Brain pericyte (primary cell): ENCODE measurements at places on chromosomes 1 and 21.

GRCh38 chr1:39170731-39171667 lies 33.5 kb upstream of the MACF1 start:
- no peak for DNase-seq

DNA sequence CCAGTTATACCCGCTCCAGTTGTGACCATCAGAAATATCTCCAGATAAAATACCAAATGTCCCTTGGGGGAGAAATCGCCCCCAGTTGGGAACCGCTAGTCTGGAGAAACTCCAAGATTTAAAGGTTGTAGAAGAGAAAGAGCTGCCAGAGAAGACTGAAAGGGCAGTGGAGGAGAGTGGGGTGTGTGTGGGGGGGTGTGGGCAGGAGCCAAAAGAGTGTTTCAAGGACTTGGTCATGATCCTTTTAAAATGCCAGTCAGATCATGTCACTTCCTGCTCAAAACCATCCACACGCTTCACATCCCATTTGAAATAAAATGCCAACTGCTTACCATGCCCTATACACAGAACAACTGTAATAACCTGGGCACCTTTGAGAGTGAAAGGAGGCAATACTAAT lies 3.4 kb upstream of the HEYL start:
- no peak for DNase-seq

DNA sequence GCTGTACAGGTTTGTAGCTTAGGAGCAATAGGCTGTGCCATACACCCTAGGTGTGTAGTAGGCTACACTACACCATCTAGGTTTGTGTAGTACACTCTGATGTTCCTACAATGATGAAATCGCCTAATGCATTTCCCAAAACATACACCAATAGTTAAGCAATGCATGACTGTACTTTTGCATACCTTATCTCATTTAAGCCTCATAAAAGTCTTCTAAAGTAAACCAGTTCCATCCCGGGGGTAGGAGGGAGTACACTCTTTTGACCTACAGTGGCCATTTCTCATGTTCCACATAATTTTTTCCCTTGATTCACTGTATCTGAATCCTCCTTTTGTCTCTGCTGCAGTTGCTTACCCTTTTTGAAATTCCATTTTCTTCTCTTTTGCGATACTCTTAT lies 12.2 kb downstream of the TRMT13 start:
- DNase-seq, result no peak

- no peak for DNase-seq
Observed at GRCh38 chr1:164654200-164654599, 95.2 kb downstream of the PBX1 start.

- no peak for DNase-seq
Observed at GRCh38 chr1:207051191-207051943, at the start of gene YOD1. Gene YOD1, minus strand, starts transcription at chr1:207051208. Its CDS starts 178 bp downstream, at chr1:207051030.

DNA sequence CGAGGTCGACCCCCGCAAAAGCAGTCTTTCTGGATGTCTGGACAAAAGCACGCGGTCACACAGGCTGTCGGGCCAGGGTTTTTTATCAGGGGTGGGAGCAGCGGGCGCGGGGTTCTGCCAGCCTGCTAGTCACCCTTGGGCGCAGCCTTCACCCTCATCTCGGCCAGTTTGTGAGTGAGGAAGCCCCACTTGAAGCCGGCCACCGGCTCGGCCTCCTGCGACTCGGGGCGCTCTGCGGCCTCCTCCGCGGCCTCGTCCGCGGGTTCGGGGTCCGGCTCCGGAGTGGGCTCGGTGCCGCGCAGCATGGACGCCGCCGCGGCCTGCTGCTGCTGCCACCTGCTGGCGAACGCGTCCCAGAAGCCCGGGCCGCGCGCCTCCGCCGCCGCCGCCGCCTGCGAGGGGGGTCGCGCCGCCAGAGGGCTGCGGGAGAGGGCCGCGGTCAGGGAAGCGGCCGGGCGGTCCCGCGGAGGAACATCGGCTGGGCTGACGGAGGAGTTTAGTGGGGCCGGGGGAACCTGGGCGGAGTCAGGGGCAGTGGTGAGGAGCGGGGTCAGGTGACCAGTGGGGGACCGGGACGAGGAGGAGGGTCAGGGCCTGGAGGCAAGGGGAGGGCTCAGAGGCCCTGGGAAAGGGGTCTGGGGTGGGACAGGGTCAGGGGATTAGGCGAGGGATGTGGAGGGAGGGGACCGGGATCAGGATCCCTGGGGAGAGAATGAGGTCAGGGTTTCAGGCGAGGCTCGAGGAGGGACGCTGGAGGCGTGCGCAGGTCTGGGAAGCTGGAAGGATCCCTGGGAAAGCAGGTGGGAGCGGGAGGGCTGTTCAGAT lies 4.5 kb downstream of the C1orf232 start:
- DNase-seq, result no peak

DNA sequence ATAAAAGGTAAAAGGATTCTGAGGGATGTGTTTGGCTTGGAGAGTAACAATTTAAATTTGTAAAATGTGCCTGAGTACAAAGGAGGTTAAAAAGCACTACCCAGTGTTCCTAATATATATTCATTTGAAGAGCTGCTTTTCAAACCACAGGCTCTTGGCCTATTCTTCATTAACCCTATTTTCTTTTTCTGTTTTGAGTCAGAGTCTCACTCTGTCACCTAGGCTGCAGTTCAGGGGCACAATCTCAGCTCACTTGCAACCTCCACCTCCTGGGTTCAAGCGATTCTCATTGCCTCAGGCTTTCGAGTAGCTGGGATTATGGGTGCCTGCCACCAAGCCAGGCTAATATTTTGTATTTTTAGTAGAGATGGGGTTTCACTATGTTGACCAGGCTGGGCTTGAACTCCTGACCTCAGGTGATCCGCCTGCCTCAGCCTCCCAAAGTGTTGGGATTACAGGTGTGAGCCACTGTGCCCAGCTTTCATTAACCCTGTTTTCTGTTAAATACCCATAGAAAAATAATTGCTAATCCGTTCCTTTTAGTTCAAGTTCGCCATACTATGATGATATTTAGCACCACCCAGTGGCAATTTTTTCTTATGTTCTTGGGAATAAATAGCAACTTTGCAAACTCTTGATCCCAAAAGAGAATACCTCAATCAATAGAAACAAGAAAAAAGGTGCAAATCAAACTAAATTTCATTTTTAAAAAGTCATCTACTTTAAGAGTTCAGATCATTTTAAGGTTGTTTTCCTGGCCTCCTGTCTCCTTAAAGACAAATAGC lies 30.5 kb downstream of the ZBTB8OS start:
- no peak for DNase-seq

DNA sequence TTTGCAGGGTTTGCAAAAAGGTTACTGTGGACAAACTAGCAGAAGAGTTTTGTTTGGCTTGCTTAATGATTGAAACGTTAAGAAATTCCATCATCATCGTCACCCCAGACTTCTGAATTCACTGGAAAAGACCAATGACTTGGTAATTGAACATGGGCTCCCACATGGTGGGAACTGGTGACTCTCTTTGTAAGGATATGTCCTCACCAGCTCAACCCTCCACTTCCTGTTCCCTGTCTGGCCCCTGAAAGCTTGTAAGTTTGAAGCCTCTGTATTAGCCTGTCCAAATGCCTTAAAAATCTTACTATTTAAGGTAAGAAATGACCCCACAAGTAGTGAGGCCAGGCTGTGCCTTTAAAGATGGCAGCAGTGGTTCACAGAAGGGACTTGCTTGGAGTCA lies 9.7 kb downstream of the SYT6 start:
- no peak for DNase-seq

DNA sequence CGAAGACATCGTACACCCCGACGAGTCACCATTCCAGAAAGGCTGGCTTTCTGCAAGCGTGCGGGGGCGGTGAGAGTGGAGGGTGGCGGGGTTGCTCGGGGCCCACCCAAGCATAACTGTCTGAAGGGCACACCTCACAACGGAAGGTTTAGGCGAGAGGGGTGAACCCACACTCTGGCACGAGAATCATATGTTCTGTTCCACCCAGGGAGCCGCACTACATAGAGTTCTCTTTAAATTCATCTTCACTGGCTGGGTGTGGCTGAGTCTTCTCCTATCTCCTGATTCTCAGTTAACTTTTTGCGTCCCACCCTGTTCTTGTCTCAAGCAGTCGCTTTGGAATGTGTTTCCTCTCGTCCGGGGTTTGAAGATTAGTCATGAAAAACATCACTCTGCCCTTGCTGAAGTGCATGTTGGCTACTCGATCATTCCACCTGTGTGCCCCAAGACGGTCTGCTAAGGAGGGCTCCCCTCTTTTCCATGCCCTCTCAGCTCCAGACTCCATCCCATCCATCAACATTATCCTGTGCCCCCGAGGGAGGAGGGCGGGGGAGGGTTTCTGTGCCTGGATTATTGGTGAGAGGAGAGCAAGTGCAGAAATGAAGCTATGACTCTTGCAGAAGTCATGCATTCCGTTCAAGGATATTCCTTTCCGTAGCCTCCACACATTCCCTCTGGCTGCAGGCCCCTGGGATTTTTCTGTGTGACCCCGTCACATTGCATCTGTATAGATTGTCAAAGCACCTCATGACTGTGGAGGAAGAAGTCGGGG lies 53.5 kb upstream of the CD34 start:
- DNase-seq, result no peak

DNA sequence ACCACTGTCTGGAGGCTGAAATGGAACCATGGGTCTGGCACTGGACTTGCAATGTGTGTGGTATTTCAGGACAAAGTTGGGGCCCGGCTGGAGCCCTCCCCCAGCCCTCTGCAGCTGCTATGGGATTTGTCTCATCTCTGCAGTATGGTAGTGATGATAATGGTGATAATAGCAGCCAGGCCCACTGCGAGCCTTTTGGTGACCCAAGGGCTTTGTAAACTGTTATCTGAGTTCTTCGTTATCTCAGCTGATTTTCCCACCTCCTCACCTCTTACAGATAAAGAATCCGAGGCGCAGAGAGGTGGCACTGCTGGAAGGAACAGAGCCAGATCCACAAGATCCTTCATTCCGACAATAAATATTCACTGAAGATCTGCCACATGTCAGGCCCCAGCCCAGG lies 11.7 kb upstream of the WNT4 start:
- no peak for DNase-seq

DNA sequence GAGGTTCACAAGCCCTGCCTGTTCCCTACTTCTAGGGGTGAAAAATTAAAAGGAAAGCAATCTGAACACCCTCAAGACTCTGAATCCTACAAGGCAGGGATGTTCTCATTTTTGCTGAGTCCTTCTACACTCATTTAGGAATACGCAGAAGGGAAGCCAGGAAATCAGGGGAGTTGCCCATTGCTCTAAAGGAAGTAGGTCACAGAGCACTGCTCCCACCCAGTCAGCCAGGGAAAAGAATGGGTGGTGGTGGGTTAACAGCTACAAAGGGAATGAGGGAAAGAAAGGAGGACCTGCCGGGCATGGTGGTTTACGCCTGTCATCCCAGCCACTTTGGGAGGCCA lies 2.4 kb upstream of the CTTNBP2NL start:
- DNase-seq, result no peak

DNA sequence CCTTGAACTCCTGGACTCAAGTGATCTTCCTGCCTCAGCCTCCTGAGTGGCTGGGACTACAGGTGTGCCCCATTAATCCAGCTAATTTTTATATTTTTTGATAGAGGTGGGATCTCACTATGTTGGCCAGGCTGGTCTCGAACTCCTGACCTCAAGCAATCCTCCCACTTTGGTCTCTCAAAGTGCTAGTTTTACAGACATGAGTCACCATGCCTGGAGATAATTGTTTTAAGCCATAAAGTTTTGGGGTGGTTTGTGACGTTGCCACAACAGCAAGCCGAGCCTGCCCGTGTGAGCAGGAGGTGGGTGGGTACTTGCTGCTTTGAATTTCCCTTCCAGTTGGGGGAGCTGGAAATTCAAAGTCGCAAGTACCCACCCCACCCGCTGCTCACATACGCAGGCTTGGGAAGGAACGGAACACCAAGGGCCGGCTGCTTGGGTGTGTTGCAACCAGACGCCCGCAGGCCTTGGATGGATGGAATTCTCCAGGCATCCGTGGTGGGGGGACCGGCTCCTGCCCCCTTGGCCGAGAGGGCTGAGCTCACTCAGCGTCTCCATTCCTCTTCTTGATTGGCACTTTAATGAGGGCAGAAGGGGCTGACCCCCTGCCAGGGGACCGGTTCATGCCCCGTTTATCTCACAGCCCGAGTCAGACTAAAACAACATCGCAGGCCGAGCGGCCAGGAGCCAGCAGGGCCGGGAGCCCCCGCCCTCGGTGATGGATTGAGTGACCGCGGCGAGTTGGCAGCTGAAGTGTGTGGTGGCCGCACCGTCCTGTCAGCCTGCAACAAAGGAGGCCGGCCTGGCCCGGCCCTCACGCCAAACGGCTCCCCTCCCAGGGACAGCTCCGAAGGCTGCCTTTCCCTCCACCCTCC lies 78.1 kb downstream of the DHRS3 start:
- no peak for DNase-seq

DNA sequence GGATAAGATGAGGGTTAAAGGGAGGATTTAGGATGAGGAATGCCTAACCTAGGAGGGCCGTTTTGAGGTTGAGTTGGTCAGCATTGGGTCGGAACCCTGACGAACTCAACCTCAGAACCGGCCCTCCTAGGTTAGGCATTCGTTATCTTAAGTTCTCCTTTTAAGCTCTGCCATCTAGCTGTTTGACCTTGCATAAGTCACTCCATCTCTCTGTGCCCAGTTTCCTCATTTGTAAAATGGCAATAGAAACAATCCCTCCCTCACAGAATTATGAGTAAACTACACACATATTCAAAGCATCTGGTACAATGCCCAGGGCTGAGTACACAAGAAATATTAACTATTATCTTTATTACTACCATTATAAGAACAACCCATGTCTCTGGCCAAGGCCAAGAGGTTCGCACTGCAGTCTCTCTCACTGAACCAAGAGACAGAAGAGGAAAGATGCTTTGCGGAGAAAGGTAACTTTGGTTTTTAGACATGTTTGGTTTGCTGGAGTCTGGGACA lies 4.8 kb downstream of the ABCB10 start:
- no peak for DNase-seq

DNA sequence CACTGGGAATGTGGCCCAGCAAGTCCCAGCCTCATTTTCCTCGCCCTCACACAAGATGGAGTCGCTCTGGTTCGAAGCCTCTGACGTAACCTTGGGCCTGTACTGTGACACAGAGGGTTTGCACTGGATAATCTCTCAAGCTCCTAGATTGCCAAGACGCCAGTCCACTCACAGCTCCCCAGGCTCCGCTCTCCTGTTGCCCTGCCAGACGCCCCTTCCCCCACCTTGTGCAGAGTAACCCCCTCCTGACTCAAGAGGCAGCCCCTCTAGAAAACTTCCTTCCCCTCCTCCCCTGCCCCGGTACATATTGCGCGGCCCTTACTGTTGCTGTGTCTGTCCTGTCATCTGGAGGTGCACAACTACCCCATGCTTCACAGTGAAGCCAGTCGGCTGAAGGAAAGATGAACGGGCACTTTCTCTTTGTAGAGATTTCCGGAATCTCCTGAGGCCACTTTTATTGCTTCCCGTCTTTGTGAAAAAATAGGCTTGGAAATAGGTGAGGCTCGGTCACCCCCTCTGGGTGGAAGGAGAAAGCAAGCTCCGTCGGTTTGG lies 981 bp upstream of the KIAA1614 start:
- DNase-seq, result no peak

GRCh38 chr1:84264961-84265360 lies 36.5 kb upstream of the SAMD13 start:
- DNase-seq, result no peak
